Psoas muscle (tissue), 8 donors: ENCODE measurements at places on chromosomes 5 and 9.

DNA sequence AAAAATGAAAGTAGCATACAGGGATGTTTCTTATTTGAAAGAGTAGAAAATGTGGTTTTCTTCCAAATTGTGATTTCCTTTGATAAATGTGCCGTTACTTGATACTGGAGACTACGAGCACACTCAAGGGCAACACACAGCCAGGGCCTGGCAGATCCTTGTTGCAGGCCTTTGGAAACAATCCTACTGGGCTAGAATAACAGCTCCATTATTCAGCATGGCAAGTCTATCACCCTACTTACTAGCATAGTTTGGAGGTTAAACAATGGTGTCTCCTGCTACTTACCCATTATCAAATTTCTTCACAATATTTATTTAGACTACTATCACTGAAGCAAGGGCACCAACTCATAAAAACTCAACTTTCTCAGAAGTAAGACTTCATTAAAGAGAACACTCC lies 140.8 kb upstream of the ZNF608 start:
- no peak overlapping the region for H3K4me3 ChIP-seq
- no peaks in the 10 kb centered on the region for H3K36me3 ChIP-seq
- H3K4me1 ChIP-seq: peaks cover 30% of the 10 kb centered on the region
- DNase-seq: no peak
- H3K27ac ChIP-seq: peak overlapping the region; percentile 70
- H3K27me3 ChIP-seq: no peaks in the 10 kb centered on the region

- peak overlapping the region; percentile 4 for H3K4me3 ChIP-seq
- peaks cover 89% of the 10 kb centered on the region for H3K4me1 ChIP-seq
- no peaks in the 10 kb centered on the region for H3K36me3 ChIP-seq
These were observed 29.9 kb downstream of the RUSC2 start for GRCh38 chr9:35519692-35520363.

DNA sequence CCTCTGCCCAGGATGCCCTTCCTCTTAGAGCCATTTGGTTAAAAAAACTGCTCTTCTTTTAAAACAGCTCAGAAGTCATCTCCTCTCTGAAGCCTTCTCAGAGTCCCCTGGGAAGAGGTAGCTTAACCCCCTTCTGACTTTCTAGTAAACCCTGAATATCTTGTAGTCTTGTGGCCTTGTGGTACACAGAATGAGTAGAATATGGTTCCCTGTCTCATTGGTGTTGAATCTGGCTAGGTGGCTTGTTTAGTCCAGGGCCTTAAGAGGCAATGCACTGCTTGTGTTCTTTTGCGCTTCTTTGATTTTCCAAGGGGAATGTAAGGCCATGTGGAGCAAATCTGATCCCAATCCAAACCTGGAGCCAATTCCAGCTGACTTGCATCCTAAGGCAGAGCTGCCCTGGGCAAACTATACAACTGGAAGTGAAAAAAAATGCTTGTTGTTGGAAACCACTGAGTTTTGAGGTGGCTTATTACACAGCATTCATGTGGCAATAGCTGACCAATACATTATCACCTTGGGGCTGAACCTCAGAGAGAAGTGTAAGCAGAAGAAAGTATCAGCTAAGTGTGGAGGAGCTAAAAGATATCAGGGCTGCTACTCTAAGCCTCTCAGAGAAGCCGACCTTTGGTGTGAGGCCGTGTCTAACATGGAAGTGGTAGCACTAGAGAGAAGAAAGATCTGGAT lies 31.0 kb downstream of the ALG2 start:
- H3K4me3 ChIP-seq: no peak overlapping the region
- H3K27ac ChIP-seq: no peak overlapping the region
- no peak for DNase-seq
- H3K27me3 ChIP-seq: no peaks in the 10 kb centered on the region

DNA sequence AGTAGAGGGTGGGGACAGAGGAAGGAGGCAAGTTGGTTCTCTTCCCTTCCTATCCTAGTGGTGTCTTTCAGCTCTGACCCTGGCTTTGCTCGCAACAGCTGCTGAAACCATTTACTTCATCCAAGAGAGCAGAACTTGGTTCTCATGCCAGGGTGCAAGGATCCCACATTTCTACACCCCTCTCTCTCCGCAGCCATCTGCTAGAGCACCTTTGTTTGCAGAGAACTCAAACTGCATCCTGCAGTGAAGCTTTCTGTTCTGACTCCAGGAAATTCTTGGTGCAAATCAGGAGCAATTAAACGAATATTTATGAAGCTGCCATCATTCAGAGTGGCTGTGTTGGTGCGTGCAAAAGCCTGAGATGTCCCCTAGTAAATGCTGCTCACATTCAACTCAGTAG lies 31.9 kb downstream of the NEUROG1 start:
- peaks cover 10% of the 10 kb centered on the region for H3K27me3 ChIP-seq
- H3K4me1 ChIP-seq: peaks cover 2% of the 10 kb centered on the region
- H3K4me3 ChIP-seq: no peak overlapping the region
- H3K27ac ChIP-seq: no peak overlapping the region
- H3K36me3 ChIP-seq: no peaks in the 10 kb centered on the region

DNA sequence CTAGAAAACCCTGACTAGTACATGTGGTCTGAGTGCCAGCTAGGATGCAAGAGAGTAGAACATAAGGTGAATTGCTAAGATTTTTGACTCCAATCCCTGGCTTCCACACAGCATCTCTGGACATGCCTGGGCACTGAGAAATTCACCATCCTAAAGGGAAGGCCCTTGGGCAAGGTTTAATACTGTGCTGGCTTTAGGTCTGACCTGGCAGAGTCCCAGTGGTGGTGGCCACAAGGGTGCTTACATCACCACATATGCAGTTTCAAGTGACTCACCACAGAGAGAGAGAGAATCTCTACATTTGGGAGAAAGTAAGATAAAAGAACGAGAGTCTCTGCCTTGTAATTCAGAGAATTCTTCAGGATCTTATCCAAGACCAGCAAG lies 661.6 kb upstream of the C9orf72 start:
- no peaks in the 10 kb centered on the region for H3K4me1 ChIP-seq
- no peak overlapping the region for H3K27ac ChIP-seq
- no peak overlapping the region for H3K4me3 ChIP-seq
- no peak for DNase-seq
- no peaks in the 10 kb centered on the region for H3K36me3 ChIP-seq

DNA sequence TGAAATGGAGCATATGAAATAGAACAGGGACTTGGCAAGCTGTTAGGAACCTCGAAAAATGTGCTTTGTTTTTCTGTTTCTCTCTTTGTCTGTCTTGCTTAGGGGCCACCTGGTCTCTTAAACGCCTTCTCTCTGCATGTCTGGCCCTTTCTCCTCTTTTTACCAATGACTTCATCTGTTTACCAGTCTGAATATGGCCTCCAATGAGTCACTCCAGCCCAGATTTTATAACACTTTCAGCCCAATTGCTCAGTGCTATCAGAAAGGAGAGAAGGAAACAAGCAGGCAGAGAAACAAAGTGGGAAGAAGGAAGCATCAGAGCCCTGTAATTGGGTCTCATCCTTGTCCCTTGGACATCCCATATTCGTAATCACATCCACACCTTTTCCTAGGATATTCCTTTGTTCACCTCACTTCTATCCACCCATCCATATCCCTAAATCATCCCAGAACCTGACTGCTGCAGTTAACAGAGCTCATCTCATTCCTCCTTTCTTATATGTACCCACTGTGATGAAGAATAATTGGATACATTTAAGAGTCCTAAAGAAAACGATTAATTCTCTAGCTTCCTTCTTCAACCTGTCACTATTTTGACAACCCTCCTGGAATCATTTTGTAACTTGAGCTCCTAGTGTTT lies 151.8 kb upstream of the GPR151 start:
- H3K36me3 ChIP-seq: no peaks in the 10 kb centered on the region
- no peak overlapping the region for H3K4me3 ChIP-seq
- no peak overlapping the region for H3K27ac ChIP-seq
- H3K27me3 ChIP-seq: no peaks in the 10 kb centered on the region
- H3K4me1 ChIP-seq: no peaks in the 10 kb centered on the region

DNA sequence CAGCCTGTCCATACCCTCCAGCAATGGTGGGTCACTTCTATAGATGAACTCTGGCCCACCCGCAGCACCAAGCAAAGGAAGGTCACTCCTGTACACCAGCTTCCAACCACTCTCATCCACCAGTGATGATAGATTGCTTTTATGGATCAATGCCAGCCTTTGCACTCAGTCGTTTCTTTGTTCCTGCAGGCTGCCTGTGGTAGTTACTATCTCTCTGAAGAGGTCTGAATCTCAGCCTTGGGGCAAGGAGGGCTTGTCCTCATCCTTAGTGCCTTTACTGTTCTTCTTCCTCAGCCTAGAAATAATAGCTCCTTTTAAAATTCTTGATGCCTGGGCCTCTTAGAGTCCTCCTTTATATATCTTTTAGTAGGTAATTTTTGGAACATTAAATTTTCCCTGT lies 100.8 kb downstream of the TMC1 start:
- H3K27me3 ChIP-seq: no peaks in the 10 kb centered on the region
- no peak overlapping the region for H3K4me3 ChIP-seq
- DNase-seq: no peak
- no peak overlapping the region for H3K27ac ChIP-seq

GRCh38 chr9:79490657-79491248 lies 81.0 kb upstream of the TLE4 start:
- no peak overlapping the region for H3K27ac ChIP-seq
- H3K4me3 ChIP-seq: no peak overlapping the region
- no peaks in the 10 kb centered on the region for H3K4me1 ChIP-seq

- H3K4me1 ChIP-seq: no peaks in the 10 kb centered on the region
- peak; percentile 45 for DNase-seq
- no peaks in the 10 kb centered on the region for H3K36me3 ChIP-seq
- peaks cover 49% of the 10 kb centered on the region for H3K27me3 ChIP-seq
- H3K27ac ChIP-seq: no peak overlapping the region
These were observed 4.6 kb downstream of the BARHL1 start for GRCh38 chr9:132586830-132587591.

- no peaks in the 10 kb centered on the region for H3K4me1 ChIP-seq
- no peak overlapping the region for H3K27ac ChIP-seq
- peaks cover 12% of the 10 kb centered on the region for H3K27me3 ChIP-seq
- no peak for DNase-seq
- H3K36me3 ChIP-seq: no peaks in the 10 kb centered on the region
These were observed 6.5 kb downstream of the ADAMTS13 start for GRCh38 chr9:133428617-133429101.

DNA sequence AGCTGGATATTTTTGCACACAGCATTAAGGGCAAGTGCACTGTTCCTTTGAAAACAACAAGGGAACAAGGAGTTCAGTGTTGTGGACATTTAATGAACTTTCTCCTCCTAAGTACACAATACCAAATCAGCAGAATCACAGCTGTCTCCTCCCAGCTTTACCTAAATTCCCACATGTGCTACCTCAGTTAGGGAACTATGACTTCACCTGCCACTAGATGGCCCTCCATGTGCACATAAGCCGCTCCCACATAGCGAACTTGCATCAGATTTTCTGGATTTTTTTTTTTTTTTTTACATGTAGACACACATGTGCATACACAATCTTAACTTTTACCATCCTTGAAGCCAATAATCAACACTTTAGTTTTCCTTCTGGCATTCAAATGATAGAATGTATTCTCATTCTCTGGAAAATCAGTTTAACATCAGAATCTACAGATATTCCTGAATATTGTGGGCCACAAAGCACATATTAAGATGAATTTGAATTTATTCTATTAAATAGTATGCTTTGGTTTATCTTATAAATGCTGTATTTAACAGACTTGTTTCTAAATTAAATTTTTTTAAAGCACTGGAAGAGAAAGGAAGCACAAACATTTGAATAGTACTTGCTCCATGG lies 123.6 kb downstream of the PALM2AKAP2 start:
- no peaks in the 10 kb centered on the region for H3K36me3 ChIP-seq
- H3K4me3 ChIP-seq: no peak overlapping the region
- H3K27ac ChIP-seq: no peak overlapping the region
- DNase-seq: peak; percentile 61
- no peaks in the 10 kb centered on the region for H3K27me3 ChIP-seq
- peaks cover 14% of the 10 kb centered on the region for H3K4me1 ChIP-seq

GRCh38 chr9:76912636-76913275 lies 6.8 kb upstream of the PRUNE2 start:
- no peak overlapping the region for H3K27ac ChIP-seq
- H3K27me3 ChIP-seq: peaks cover 4% of the 10 kb centered on the region
- DNase-seq: no peak
- H3K4me1 ChIP-seq: no peaks in the 10 kb centered on the region

- H3K4me1 ChIP-seq: no peaks in the 10 kb centered on the region
- peaks cover 66% of the 10 kb centered on the region for H3K36me3 ChIP-seq
- H3K4me3 ChIP-seq: no peak overlapping the region
- no peak overlapping the region for H3K27ac ChIP-seq
- no peak for DNase-seq
These were observed 96.3 kb downstream of the ERCC6L2 start for GRCh38 chr9:95971815-95972214.

- no peak overlapping the region for H3K4me3 ChIP-seq
- H3K4me1 ChIP-seq: no peaks in the 10 kb centered on the region
- peaks cover 90% of the 10 kb centered on the region for H3K36me3 ChIP-seq
- H3K27ac ChIP-seq: no peak overlapping the region
- no peak for DNase-seq
- no peaks in the 10 kb centered on the region for H3K27me3 ChIP-seq
These were observed 41.3 kb downstream of the FBXO10 start for GRCh38 chr9:37534901-37535300.

- H3K27ac ChIP-seq: no peak overlapping the region
- no peak for DNase-seq
- no peaks in the 10 kb centered on the region for H3K36me3 ChIP-seq
- H3K4me1 ChIP-seq: no peaks in the 10 kb centered on the region
- no peaks in the 10 kb centered on the region for H3K27me3 ChIP-seq
These were observed 86.1 kb upstream of the CEP78 start for GRCh38 chr9:78149702-78150291.

DNA sequence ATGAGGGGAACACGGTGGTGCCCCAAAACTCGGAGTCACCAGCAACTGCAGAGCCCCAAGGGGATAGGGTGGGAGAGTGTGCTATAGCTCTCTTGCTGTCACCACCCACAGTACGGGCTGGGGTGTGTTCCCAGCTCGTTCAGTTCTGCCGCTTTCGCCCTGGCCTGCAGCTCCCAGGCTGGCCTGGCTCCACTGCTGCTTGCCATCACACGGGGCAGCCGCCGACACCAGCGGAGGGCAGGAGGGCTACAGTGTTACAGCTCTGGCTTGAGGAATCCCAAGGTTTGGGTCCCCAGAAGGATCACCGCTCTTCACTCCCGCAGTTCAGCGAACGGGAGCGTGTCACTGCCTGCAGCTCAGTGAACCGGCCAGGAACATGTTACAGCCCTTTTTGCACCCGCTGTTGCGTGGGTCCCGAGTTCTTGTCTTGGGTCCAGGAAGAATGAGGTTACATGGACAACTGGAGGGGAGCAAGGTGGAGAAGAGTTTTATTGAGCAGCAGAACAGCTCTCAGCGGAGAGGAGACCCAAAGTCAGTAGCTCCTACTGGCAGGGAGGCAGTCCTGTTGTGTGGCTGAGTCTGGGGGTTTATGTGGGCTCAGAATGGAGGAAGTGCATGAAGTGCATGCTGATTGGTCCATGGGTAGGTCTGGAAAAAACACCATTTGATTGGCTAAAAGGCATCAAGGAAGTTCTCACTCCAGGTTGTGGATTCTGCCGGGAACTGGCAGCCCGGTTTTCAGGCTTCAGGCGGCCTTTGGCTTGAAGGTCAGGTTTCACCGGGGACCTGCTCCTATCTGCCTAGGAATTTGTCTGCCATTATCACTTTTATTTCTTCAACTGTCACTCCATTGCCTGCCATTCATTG lies 113.4 kb downstream of the EHMT1 start:
- peak overlapping the region; percentile 53 for H3K4me3 ChIP-seq
- H3K4me1 ChIP-seq: peaks cover 31% of the 10 kb centered on the region
- H3K27me3 ChIP-seq: no peaks in the 10 kb centered on the region
- H3K36me3 ChIP-seq: no peaks in the 10 kb centered on the region
- H3K27ac ChIP-seq: peak overlapping the region; percentile 87
